ENCODE measurements at places on chromosomes 1 and 21.

DNA sequence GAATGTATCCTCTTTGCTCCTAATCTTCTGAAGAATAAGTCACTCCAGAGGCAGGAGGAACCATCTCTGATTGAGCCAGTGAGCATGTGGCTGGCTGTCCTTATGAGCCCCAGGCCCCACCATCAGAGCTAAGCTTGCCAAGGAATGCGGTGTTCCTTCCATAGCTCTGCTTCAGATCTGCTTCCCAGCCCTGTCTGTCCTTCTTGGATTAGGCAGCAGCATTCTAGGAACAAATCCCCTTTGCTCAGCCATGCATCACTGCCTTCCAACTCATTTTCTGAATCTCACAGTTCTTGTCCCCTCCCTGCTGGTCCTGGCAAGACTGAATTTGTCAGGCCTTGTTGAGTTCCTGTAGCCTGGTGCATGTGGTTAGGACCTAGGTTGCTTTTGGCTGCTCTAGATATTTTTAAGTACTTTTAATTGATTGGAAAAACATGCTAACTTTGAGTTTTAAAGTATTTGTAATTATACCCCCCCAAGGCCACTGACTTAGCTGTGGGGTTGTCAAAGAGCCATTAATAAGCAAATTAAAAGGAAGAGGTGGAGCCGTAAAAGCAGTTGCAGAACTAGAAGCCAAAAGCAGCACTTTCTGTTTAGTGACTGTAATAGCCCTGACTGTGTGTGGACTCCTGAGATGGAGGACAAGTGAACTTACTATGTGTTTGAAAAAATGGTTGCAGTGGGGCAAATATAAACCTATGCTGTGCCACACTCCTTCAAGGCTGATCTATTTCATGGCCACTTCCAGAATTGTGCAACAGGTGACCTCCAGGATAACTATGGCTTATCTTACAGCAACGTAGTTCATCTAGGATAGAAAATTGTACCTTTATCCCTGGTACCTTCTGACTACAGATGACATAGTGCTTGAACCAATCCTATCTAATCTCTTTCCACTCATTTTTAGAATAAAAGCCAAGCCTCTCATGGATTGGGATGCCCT is 61.3 kb upstream of the BACH1 start:
- peak; percentile 86 for DNase-seq

DNA sequence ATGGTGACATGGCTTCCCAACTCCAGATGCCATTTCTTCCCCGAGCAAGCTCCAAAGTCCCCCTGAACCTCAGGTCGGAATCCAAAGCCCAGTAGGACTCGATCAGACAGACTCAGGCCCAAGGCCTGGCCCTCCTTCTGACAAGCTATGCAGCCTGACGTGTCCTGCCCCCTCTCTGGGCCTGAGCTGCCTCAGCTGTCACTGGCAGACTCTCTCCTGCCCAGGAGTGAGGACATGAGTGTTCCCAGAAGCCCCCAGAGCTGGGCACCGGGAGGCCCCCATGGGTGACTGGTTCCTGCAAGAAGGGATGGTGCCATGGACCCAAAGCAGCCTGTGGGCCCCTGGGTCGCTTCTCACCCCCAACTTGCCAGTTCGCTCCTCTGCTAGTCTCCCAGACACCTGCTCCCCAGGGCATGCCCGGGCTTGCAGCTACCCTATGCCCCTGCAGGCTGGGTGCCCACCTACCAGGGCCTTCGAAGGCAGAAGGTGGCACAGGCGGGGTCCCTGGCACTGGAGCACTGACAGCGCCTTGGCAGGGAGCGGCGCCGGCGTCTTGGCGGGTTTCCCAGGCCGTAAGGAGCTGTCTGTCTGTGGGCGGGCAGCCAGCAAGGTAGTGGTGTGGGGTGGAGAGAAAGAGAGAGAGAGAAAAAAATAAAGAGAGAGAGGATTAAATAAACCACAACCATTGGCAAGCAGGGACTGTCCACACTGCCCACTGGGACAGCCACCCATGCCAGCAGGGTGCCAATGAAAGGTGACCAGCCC is 2.3 kb downstream of the EDN2 start:
- DNase-seq: peak; percentile 22

DNA sequence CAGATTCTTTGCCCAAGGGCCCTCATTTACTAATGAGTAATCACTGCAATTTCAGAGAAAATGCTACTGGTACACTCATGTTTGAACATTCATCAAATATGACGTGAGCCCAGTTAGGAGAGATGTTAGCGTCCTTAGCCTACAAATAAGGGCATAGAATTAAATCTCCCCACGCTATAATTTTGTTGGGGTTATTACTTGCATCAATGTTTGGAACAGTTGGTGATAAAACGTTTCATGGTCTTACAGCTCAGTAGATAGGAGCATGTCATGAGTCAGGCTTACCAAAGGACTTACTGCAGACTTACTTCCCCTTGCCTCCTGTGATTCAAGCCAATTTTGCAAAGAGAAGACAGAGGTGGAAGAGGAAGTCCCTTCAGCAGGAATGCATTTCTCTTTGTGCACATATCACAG is 304.0 kb downstream of the KIF26B start:
- DNase-seq: peak; percentile 28

DNA sequence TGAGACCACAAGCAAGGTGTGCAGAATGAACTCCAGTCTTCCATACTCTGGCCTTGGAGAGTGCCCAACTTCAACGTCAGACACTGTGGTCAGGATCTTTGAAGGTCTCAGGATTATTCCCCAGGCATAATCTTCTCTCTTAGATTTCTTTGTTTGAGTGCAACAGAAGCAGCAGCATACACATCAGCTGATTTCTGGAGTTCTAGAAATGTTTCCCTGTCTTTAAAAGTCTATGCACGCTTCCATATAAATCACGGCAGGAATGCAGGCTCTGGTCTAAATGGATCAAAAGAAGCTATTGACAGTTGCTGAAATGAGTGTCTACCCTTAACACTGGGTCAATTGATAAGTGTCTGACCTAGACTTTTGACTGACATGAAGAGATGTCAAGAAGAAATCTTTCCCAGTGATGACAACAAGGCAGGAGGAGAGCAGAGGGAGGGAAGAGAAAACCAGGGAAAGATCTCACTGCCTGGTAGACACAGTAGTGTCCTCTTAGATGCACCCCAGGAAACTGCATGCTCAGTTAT is 279.7 kb downstream of the SPATA17 start:
- DNase-seq: no peak

GRCh38 chr1:32724678-32725614 is 22.4 kb upstream of the SYNC start:
- DNase-seq: peak; percentile 77

GRCh38 chr1:86621286-86621685 is 74.4 kb downstream of the CLCA4 start:
- DNase-seq: no peak

DNA sequence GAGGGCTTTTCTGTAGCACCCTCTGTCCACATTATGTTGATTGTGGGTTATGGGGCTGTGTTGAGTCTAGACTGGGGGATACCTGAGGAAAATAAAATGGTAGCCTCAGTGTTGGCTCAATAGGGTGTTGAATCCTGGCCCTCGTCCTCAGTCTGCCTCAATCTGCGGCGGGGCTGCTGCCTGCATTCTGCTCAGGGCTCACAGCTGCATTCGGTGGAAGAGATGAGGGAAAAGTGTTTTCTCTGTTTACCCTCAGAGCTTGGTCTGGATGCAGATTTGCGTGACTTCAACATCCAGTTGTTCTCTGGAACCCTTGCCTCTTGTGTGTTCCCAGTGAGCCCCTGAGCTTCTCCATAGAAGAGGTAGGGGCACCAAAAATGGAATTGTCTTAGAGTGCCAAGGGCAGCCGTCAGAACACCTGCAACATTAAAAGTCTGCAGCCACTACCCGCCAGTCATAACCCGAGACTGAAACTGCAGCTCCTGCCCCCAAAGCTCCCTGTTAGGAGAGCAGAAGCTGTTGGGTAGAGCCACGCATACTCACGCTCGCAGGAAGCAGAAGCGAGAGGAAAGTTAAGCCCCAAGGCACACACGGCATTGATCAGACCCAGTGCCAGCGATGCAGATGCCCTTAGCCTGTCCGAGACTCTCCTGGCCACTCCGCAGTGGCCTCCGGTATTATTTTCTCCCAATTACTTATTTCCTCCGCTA is 215.3 kb upstream of the C1orf174 start:
- no peak for DNase-seq

GRCh38 chr1:107653765-107654164 is 311.2 kb downstream of the VAV3 start:
- DNase-seq: no peak

- no peak for DNase-seq
Measured at GRCh38 chr1:172252321-172252720, 168.2 kb upstream of the C1orf105 start.

DNA sequence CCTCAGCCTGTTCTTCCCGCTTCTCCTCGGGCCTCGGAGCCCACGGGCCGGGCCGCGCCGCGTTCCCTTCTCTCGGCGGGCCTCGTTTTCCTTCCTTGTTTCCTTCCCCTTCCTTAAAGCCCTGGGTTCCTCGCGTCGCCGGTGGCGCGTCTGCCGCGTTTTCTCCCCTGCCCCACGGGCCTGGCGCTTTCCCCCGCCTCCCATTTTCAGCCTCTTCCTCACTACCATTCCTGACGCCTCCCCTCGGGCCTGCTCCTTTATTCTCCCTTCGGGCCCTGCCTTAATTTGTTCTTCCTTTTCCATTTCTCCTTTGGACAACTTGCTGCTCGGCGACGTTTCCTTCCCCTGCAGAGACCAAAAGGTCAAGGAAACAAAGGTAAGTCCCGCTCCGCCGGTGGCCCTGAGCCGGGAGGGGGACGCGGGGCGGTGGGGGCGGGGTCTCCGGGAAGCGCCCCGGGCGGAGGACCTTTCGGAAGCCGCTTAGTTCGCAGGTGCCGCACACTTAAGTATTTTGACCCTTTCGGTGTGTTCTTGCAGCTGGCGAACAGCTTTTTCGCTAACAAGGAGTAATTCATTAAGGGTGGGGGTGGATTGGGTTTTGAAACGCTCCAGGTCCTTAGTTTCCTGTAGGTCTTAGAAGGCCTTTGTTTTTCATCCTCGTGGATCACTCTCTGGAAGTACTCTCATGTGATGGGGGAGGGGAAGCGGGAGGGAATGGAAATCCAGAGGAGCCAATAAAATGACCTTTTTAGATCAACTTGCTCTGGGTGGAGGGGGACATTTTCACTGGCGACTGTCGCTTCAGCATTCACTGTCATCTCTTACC is 780 bp downstream of the YTHDF2 start:
- no peak for DNase-seq

- no peak for DNase-seq
Measured at GRCh38 chr1:47436979-47437446, 831 bp upstream of the FOXD2 start.

DNA sequence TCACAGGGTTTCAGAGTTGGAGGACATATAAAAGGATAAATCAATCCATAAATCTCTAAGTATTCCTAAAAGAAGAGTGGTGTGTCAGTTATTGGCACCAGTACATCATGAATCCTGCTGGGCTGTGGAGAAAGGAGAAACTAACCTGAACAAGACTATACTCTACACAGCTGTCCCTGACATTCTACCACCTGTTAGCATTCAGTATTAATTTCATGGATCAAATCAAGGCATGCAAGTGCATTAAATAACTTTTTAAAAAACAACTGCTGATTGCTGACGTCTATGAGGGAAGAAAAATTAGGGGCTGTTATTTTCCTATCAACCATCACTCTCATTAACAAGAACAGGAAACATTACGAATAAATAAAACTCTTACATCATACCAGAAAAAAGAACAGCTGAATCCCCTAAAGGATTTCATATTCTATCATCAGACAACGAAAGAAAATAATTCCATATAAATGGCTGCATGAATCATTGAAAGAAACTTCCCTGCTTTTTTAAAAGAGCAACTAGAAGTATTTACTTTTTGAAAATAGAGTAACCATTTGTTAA is 121.7 kb downstream of the ATF6 start:
- peak; percentile 30 for DNase-seq

DNA sequence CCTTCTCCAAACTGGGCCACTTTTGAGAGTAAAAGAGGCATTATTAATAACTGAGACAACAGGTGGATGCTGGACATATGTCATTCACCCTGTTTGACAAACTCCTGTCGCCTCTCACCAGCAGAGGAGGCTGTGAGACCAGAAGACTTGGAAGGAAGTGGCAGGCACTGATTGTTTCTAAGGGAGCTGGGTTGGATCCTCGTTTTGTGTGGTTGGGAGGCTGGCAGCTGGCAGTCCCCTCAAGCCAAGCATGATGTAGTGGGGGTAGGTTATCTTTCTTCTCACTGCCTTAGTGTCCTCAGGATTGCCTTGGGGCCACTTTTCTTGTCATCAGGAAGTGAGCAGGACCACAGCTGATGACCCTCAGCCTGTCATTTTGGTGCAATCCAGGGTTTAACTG is 86.5 kb upstream of the KCNJ15 start:
- no peak for DNase-seq

GRCh38 chr1:81174052-81174451 is 626.7 kb upstream of the ADGRL2 start:
- DNase-seq: no peak

DNA sequence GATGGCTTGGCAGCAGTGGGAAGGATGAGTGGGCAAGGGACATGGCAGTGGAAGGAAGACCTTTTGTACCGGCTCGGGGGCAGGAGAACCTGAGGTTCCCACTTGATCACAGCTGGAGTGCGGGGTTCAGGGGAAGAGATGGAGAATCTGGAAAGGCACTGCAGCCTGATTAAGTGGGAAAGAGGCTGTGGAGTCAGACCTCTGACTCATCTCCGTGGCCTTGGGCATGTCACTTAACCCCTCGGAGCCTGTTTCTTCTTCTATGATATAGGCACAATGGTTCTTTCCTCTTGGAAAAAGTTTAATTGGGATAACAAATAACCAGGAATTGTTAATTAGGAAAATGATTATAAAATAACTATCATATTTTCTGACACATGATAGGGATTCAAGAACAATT is 13.1 kb upstream of the TMEM61 start:
- DNase-seq: no peak

DNA sequence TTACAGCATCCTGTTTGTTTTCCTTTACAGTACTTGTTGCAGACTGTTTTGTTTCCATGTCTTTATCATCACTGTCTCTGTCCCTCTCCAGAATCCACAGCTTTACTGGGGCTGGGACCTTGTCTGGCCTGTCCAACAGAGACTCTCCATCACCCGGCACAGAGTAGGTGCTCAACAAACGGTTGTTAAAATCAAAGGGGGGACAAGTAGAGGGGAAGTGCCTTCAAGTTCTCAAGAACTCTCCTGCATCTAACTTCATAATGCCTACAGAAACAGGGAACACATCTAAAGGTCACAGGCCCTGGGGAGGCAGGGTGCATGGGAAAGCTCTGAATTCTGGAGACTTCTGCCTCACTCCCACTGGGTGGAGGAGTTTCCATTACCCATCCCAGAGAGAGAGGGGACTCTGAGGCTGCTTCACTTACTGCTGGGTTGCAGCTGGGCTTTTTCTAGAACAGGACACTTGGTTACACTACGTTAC is 2.3 kb upstream of the ECE1 start:
- DNase-seq: no peak
